Activated CD4-positive, alpha-beta T cell treated with anti-CD3 and anti-CD28 coated beads, Interleukin-2, amount 50 U/mL, for 4 hours (primary cell): ENCODE measurements at places on chromosomes 12 and 14.

GRCh38 chr14:69066396-69067171, 86.3 kb downstream of the DCAF5 start:
- no peak for DNase-seq

GRCh38 chr14:85002846-85003245, 527.1 kb upstream of the FLRT2 start:
- DNase-seq = no peak

DNA sequence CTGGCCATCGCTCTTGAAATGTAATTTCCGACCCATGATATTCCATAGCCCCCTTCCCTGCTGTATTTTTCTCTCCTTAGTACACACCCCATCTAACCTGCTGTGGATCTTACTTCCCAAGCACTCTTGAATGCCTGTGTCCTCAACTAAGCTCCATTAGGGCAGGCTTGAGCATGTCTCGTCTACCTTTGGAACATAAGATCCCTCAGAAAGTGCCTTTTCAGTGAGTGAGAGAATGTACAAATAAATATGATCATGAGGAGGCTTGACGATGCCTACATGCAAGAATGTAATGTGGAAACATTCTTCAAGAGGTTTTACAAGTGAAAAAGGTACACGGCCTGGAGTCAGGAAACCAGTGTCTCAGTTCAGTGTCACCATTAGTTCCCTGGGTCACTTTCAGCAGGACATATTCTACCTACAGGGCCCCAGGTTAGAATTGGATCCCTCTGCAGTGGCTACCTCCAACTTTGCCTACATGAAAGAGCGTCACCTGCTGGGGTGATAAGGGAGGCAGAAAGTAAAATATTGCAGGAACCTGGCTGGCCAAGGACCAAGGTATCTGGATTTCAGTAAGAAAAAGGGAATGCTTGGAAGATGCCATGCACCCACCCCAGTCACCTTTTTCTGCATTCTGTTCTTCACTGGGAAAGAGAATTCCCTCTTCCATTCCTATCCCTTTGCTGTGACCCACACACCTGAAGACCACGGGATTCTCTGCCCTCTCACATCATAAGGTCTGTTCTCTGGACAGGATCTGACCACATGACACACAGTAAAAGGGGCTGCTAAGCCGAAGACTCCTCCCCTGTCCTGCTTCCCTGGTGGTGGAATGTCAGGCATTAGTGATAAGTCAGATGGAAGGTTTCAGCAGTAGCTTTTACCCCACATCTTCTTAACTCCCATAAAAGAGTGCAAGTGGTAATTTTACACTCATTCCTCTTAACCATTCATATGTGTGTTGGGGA, 24.6 kb upstream of the SERPINA1 start:
- DNase-seq = no peak

DNA sequence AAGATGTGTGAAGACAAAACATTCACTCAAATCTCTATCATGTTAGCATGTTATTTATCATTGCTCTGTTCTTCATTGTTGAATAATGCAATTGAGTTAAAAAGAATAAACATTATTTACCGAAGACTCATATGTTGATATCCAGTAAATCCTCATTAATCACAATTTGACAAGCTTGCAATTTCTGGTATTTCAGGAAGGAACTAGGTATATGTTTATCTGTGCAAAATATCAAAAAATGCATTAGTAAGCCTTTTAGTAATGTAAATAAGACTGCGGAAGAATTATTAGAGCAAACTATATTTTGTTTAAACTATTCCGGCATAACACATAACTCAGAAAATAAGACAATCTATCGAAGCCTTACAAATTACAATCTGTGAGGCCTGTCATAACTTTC, 222.7 kb upstream of the NOVA1 start:
- DNase-seq = no peak

DNA sequence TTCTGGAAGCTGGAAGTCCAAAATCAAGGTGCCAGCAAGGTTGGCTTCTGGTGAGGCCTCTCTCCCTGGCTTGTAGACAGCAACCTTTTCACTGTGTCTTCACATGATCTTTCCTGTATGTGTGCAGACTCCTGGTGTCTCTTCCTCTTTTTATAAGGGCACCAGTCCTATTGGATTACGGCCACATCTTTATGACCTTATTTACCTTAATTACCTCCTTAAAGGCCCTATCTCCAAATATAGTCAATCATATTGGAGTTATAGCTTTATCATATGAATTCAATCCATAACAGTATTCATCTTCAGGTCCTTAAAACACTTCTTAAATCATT, 21.2 kb upstream of the GARIN2 start:
- no peak for DNase-seq

DNA sequence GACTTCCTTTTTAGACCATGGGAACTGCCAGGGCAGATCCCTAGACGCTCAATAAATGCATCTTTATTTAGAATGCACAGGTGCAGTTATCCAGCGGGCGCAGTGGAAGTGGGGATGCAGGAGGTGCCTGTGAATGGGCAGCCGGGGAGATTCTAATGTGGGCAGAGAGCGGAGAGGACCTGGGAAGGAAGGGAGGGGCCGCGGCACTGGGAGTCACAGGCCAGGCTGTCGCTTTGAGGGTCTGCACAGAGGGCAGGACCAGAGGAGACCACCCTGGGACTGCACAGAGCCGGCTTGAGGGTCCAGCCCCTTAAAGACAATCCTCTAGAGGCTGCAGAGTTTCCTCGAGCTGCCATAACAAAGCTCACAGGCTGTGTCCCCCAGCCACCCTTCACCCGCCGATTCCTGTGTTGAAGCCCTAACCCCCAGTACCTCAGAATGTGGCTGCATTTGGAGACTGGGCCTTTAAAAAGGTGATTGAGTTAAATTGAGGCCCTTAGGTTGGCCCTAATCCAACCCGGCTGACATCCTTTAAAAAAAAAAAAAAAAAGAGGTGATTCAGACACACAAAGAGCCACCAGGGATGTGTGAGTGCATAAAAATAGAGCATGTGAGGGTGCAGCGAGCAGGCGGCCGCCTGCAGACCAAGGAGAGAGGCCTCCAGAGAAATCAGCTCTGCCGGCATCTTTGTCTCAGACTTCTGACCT, 44.4 kb upstream of the PPP2R5C start:
- DNase-seq = no peak

DNA sequence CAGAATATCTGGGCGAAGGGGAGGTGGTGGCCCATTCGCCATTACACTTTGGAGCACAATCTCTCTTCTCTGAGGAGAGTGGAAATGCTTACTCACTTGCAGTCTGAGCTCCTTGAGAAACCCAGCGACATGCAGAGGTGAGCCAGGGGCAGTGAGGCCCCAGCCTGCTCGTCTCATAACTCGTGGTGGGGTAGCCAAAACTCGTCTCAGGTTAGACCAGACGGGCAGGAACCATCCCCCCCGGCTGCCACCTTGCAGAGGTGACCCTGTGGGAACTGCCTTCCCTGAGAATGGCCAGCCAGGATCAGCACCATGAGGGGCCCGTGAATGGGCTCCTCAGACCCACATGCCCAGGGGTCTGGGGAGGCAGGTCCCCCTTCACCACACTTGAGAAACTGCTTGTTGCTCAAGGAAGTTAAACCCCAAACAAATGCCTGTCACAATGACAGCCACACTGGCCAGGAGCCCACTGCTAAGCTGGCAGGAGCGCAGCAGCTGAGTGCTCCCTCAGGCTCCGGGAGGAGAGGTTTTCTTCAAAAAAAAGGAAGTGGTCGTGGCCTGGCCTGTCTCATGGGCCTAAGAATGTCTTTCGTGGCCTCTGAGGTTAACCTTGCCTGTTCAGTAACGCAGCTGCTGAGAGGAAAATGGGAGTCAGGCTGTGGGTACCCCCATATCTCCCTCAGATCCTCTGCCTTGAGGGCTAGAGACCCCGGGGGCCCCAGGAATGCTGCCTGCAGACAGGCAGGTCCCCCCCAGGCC, 9.2 kb upstream of the ALDH2 start:
- no peak for DNase-seq

DNA sequence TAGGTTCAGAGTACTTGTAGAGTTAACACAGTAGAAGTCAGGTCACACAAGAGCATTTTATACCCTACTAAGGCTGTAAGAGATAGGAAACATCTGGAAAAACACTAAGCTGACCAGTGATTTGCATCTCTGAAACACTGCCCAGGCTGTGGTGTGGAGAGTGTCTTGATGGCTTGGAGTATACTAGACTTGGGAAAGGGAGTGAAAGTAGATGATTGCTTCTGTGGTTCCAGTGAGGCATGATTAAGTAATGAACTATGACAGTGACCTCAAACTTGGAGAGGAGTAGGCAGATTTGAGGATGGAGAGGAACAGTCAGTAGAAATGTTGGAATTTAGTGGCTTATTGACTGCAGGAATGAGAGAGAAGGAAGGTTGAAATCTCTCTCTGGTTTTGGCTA, 201.2 kb downstream of the FLRT2 start:
- no peak for DNase-seq

DNA sequence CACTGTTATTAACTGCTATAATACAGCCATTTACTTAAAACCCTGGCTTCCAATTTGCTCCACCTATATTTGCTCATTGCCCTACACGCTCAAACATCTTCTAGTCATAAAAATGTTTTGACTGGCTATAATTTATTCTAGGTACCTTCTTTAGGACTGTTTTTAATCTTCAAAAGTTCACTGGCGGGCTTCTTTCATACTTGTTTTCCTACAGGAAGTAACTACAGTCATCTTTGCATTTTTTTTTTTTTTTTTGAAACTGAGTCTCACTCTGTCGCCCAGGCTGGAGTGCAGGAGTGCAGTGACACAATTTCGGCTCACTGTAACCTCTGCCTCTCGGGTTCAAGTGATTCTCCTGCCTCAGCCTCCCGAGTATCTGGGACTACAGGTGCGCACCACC, 32.5 kb downstream of the MPHOSPH9 start:
- DNase-seq = no peak

DNA sequence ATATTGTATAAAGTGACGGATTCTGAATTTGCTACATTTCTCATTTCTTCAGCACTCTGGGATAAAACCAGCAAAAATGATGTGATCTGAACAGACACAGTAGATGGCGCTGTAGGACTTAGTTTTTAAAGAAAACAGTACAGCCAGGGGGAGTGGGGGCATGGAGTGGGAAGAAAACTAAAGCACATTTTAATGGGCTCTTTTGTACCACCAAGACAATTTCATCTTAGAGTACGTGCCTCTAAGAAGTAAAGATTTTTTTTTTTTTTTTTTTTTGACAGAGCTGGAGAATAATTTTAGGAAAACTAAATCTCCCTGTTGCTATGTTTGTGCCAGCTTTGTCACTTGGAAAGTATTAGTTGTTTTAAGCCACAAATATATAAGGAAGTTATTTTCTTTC, 124.4 kb downstream of the RAD51B start:
- peak; percentile 19 for DNase-seq

DNA sequence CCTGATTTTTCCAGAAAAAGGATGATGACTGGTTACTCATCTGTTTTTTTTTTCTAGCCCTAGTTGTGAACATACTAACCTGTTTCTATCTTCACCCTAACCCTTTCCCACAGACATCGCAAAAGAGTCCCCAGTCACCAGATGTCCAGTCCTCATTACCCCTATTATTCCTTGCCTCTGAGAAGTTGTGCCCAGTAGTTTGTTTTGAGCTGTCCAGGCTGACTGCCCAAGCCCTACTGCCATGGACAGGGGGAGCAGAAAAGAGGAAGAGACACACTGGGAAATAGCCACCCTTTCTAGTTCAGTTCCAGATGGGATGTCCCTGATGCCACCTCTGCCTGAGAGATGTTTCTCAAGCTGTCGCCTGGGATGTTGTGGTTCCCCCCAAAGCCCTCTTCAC, 13.8 kb upstream of the CELA1 start:
- DNase-seq = no peak

DNA sequence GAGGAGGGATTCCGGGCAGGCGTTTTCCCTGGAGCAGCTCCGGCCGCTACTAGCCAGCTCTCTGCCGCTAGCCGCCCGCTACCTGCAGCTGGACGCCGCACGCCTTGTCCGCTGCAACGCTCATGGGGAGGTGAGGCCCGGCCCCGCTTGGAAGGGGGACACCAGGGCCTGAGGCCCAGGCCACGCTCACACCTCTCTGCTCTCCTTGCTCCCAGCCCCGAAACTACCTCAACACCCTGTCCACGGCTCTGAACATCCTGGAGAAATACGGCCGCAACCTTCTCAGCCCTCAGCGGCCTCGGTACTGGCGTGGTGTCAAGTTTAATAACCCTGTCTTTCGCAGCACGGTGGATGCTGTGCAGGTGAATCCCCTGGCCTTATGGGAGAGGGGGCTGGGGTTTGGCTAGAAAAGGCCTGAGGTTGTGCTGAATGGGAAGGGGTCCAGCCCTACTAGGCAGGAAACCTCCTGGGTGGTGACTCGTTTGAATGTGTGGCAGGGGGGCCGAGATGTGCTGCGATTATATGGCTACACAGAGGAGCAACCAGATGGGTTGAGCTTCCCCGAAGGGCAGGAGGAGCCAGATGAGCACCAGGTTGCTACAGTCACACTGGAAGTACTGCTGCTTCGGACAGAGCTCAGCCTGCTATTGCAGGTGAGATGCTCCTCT, 597 bp downstream of the RNF31 start:
- DNase-seq = no peak

- no peak for DNase-seq
Measured at GRCh38 chr12:1505576-1505975, 88.8 kb downstream of the FBXL14 start.

- no peak for DNase-seq
Measured at GRCh38 chr12:96383371-96383770, 16.9 kb downstream of the CDK17 start.
